ENCODE measurements at places on chromosomes 16 and 17.

GRCh38 chr16:84286578-84287240 is 8.0 kb upstream of the WFDC1 start:
- no peak for DNase-seq

DNA sequence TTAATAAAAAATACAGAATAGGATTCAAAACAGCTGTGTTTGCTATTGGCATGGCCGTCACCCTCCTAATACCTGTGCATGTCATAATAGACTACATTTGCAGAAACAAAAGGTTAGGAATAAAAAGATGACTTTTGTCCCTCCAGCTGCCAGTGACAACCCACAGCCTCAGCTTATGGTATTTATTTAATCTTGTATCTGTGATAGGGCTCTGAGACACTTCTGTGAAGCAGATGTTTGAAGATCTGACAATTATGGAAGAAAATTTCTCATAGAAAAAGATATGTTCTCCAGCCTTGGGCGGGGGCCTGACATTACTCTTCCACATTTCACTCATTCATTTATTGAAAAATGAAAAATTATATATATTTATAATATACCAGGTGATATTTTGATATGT is 62.2 kb downstream of the PITPNC1 start:
- DNase-seq: no peak

DNA sequence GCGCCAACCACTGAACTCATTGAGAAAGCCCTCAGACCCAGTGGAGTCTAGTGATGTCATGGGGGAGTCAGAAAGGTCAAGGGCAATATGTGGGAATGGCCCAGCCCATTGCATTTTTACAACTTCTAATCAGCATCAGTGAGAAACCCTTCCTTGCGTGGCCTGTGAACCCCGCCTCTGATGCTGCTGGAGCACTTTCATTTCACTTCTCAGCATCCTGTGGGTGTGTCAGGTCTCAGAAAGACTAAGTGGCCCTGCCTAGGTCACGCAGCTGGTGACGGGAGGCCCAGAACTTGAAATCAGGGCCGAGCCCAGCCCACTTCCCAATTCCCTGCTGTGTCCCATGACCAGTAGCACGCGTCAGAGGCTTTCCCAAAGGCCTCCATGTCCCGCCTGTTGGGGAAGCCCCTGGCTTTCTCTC is 6.1 kb downstream of the DNAI2 start:
- no peak for DNase-seq

GRCh38 chr16:65961476-65962143 is 404.9 kb upstream of the CDH5 start:
- no peak for DNase-seq

DNA sequence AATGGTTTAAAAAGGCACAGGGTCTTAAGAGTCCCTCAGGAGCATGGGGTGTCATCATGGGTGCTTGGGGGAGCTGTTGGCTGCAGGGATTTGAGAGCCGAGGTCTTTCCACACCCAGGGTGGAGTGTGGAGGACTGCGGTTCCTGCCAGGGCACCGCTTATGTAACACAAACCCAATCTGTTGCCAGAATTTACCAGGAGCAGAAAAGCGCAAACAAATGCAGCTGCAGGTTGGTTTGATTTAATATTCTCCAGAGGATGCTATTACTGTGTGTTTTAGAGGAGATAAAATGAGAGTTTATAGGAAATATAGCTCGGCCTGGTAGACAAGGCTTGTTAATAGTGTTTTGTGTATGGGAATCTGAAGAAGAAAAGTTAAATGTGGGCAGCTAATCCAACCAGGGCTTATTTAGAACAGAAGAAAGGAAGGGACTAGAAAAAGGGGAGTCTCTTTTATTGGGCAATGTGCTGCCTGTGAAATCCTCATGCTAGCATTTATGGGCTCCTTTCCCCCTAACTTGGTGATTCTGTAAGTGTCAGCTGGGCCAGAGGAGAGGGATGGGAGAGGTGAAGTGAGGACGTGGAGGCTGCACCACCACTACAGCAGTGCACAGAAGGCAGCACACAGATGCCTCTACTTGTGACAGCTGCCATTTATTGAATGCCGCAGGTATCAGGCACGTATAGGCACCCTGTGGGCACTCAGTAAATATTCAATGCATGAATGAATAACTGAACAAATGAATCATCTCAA is 174.7 kb downstream of the KATNIP start:
- peak; percentile 1 for DNase-seq

GRCh38 chr17:78862073-78863023 is 21.7 kb upstream of the USP36 start:
- DNase-seq: no peak

Data from cerebellar nuclear complex (tissue), 1 donor.